Pons (tissue), 1 donor: ENCODE measurements at places on chromosomes 5 and 9.

DNA sequence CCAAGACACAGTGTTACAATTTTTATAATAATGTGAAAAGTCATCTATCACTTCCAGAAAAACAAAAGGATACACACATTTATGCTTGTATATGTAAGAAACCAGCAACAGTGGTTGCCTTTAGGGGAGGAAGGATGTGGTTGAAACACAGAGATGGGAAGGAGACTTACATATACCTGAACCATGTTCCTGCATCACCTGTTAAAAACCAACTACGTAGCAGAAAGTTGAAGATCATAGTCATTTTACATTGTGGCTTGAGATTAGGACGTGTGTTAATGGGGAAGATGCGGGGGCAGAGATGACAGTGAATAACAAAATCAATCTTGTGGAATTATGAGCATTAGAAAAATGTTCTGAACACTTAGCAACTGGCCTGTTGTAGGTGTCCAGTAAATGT lies 307.3 kb downstream of the MLLT3 start:
- DNase-seq, result no peak

- no peak for DNase-seq
Observed at GRCh38 chr9:130906735-130907416, 10.3 kb upstream of the QRFP start.

- no peak for DNase-seq
Observed at GRCh38 chr5:589588-589987, 22.6 kb upstream of the CEP72 start.

- DNase-seq, result peak; percentile 30
Observed at GRCh38 chr9:120348951-120349429, 231.0 kb downstream of the CDK5RAP2 start.

GRCh38 chr5:77620405-77620804 lies 18.1 kb downstream of the OTP start:
- DNase-seq, result no peak

GRCh38 chr9:15248081-15248480 lies 58.9 kb downstream of the TTC39B start:
- DNase-seq, result no peak

GRCh38 chr9:16625161-16625631 lies 245.3 kb downstream of the BNC2 start:
- no peak for DNase-seq

GRCh38 chr5:1182633-1183423 lies 18.6 kb upstream of the SLC6A19 start:
- peak; percentile 96 for DNase-seq

DNA sequence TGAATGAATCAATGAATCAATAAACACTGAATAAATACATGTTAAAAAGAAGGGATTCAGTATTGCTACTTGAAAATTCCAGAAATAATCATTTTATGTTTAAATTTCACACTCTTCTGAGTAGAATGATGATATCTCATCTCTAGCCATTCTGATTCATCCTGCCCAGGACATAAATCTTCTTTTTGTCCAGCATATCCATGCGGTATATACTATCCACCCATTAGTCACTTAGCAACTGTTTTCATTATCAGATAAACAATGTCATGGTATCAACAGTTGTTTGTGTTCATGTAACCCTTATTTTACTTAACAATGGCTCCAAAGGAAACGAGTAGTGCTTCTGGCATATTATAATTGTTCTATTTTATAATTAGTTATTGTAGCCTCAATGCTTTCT lies 432.4 kb upstream of the SMC2 start:
- no peak for DNase-seq

DNA sequence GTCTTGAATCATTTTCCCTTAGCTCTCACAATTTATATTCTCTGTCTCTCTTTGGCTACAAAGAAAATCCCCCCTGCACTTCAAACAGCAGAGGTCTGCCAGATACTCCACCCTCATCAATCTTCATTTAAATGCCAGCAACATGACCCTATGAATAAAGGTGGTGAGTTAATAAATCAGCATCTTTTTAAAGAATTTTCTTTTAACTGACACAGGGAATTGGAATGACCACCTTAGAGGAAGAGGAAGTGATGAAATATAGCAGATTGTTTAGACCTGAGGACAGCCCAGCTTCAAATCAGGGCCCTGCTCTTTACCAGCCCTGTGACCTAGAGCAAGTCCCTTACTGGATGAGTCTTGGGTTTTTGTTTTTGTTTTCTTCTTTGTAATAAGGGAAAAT lies 223.1 kb upstream of the PAPPA start:
- no peak for DNase-seq

GRCh38 chr5:167796672-167797071 lies 494.8 kb upstream of the WWC1 start:
- DNase-seq, result no peak

GRCh38 chr5:106142116-106142515 lies 1528.6 kb downstream of the EFNA5 start:
- DNase-seq, result no peak

- peak; percentile 89 for DNase-seq
Observed at GRCh38 chr9:134366223-134367031, 40.2 kb downstream of the RXRA start.

DNA sequence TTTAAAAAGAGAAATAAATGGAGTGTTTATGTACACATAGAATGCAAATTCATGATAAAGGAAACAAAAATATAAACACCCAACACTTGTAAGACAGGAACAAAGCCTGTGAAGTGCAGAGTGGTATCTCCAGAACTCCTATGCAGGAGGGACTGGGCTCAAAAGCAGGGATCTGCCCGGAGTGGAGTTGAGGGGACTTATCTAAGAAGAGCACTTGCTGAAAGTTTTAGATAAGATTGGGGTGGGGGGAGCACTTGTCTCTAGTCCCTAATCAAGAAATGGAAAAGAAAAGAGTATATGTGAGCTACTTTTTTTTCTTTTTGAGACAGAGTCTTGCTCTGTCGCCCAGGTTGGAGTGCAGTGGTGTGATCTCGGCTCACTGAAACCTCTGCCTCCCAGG lies 840.4 kb downstream of the MAT2B start:
- DNase-seq, result no peak

DNA sequence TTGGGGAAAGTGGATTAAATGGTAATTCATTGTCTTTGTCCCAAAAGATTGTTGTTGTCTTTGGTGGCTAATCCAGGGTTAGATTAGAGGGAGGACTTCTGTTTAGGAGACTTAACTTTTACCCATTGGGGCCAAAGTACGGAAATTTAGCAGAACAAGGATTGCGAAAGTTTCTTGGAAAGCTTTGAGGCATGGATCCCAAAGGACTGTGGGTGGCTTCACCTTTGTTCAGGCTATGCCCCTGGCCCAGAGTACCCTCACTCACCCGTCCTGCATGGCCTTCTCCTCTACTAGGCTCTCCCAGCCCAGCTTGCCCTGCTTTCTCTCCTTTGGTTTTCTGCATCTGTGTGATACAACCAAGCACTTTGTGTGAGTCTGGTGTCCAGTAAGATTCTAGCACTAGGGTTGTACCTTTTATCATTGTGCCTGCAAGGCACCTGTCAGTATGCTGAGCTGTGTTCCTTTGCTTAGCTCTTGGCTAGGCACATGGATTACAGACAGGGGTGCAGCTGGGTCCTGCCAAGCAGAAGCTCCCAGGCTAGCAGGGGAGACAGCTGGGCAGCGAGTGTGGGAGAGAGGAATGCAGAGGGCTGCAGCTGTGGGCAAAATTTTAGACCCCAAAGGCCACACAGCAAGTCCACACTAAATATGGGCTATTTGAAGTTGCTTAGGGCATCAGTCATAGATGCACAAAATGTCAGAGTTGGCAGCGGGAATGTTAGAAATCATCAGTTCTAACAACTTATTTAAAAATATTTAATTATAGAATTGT lies 3.2 kb downstream of the PPARGC1B start:
- no peak for DNase-seq

DNA sequence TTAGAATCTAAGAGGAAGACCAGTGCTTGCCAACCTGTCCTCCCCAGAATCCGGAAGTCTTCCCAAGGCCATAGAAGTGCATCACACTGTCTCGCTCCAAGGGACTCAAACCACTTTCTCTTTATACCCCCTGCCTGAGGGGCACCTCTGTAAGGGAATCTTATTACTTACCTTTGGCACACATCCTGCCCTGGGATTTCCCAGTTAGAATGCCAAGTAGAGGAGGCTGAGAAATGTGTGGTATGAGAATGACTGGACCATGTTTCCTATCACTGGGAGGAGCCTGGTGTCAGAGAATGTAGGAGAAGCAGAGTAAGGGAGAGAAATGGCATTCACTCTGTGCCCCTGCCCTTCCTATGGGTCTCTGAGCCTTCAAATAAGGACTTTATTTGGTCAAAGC lies 85.8 kb downstream of the AOPEP start:
- no peak for DNase-seq

- DNase-seq, result peak; percentile 74
Observed at GRCh38 chr5:80961376-80962281, 1.5 kb downstream of the RASGRF2 start.

DNA sequence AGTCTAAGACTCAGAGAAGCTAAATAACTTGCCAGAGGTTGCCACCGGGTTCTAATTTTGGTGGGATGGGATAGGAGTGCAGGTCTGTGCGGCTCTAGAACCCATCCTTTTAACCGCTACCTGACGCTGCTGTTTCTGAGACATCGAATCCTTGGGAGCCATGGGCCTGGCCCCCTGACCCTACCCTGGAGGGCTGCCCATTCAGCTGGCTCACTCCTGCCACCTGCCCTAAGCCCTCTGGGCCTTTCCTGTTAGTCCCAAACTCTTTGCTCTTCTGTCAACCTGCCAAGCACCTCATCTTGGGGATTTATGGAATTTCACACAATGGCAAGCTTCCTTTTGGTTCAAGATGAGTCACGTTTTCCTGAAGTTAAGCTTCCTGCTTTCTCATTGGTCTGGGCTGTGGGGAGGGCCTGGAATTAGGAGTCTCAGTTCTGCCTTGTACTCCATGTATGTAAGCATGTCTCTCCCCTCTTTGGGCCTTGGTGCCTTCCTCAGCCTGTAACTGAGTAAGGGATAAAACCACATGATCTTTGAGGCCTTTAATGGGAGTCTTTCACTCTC lies 26.6 kb downstream of the ENHO start:
- DNase-seq, result no peak

- DNase-seq, result peak; percentile 83
Observed at GRCh38 chr9:137194388-137194787, 5.9 kb downstream of the SSNA1 start.

GRCh38 chr5:134637116-134637721 lies 4.6 kb upstream of the SAR1B start:
- DNase-seq, result no peak

DNA sequence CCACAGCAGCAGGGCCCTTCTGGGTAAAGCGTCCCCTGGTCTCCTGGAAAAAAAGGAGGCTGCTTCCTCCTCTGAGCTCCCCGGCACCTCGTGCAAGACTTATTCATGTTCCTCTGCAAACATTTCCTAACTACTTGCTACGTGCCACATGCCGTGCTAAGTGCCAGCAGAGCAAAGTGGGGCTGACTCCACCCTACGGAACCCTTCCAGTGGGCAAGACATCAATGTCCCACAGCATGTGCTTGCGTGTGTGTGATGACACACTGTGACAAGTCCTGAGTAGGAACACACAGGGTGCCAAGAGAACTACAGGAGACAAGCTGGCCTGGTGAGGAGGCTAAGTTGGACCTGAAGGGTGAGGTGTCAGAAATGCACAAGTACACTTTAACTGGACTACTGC lies 57.4 kb downstream of the SEMA4D start:
- DNase-seq, result peak; percentile 60
